ENCODE measurements at places on chromosomes 2 and 18.

GRCh38 chr18:70068981-70069380, 121.3 kb upstream of the CD226 start:
- DNase-seq: no peak

- peak; percentile 59 for DNase-seq
Measured at GRCh38 chr18:23495723-23496440, 7.4 kb upstream of the RMC1 start.

DNA sequence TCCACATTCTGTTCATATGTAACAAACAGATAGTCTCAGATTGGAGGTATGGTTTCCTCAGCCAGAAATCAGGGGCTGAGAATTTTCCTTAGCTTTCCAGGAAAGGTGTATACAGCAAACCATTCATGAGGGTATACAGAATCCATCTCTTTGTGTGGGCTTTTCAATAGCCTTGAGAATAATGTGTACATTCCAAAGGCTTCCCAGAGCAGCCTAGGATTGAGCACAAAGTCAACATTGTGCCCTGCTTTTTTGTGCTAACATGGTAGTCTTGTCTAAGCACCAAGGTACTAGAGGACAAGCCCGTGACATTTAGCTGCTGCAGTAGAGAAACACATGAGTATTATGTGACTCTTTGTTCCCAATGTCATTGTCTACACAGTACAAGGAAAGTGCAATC, 322.1 kb upstream of the TANK start:
- peak; percentile 5 for DNase-seq

GRCh38 chr2:119112230-119112629, 46.3 kb downstream of the C1QL2 start:
- no peak for DNase-seq

DNA sequence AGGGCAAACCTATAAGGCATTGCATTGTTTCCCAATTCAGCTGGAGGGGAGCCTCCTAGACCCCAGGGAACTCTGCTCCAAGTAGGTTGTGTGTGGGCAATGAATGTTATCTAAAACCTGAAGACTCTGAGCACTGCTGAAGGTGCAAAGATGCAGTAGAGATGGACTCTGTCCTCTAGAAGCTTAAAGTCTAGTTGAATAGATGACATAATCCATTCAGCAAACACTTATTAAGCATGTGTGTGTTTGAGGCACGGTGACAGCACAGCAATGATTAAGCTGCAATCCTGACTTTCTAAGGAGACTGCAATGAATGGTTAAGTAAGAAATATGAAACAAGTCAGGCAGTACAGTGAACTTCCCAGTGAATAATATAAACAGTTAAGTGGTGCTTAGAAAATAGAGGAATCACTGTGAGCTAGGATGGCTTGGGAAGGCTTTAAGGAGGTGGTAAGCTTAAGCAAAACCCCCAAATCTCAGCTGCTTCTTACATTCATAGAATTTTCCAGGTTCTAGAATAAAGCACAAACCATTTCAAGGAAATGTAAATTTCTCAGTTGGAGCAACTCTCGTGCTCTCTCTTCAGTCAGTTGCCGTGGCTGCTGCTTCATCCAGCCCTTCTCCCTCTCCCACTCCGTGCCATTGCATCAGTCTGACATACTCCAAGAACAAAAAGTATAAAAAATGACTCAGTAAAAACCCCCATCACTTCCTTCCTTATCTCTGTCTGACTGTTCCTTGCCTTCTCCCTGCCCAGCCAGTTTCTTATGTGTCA, 19.1 kb downstream of the MXD1 start:
- peak; percentile 97 for DNase-seq

DNA sequence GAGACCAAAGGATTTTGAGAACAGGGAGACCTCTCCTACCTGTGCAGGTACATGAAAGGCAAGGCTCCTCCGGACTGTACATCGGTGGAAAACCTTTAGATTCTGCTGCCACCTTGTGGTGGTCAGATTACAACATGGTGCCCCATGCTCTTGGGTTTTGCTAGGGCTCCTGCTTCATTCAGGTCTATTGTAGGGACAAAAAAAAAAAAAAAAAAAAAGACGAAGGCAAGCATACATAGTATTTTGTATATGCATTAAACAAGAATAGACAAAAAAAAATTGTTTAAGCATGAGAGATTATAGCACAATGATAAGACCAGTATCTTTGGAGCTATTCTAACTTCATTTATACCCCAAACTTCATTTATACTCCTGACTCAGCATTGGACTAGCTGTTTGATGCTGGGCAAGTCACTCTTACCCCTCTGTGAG, 27.4 kb upstream of the SPR start:
- peak; percentile 83 for DNase-seq

GRCh38 chr18:21099442-21099841, 12.2 kb downstream of the ROCK1 start:
- DNase-seq: no peak

DNA sequence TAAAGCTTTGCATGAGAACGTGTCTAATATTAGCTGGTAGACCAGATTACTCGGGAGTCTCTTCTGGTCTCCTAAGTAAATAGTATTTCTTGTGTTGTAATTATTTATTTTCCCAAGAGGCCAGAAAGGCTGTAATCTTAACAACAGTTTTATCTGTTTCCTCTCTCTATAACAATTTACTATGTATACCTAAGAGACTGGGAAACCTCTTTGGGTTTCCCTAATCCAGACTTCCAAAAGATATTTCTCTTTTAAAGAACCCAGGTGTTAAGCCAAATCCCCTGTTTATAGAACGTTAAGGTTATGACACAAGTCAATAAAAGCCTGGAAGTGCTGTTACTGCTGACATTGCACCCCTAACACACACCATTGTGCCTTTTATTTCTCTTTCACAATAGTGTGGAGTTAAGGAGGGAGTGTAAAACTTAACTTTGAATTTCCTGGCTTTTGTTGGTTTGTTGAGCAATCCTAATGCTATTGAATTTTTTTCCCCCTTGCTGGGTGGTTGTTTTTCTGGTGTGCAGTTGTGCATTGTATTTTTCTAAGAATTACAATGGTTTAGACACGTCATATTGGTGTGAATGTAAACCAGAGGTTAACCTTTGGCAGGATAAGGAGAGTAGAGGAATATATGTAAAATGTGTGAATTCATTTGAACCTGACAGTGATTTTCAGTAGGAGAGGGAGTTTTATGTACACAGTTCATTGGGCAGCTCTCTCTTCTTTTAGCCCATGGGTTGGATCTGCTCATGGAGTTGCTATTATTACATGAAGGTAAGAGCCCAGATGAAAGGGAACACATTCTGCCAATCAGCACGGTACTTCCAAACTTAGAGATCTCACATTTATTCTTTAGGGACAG, 192.8 kb downstream of the MTX2 start:
- peak; percentile 33 for DNase-seq

GRCh38 chr2:157897106-157897971, 21.2 kb upstream of the ACVR1 start:
- no peak for DNase-seq

GRCh38 chr2:216315802-216316603, 56.3 kb downstream of the MARCHF4 start:
- peak; percentile 81 for DNase-seq

DNA sequence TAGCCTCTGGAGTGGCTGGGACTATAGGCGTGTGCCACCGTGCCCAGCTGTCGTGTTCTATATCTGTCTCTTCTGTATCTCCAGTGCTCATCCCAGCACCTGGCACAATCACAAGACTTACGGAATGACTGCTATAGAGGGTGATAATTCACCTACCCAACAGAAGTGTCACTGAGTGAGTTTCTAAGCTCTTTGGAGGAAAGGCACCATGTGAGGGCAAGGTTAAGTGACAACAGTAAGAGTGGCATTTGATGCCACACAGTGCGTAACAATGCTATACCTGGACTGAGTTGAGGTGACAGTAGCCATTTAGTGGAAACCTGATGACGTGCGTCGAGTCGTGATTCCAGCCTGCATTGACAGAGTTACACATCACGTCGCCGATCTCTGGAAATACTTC, 89.0 kb downstream of the KCTD1 start:
- DNase-seq: no peak

Data from bronchial epithelial cell (primary cell).